ENCODE measurements at places on chromosomes 12 and 14.

DNA sequence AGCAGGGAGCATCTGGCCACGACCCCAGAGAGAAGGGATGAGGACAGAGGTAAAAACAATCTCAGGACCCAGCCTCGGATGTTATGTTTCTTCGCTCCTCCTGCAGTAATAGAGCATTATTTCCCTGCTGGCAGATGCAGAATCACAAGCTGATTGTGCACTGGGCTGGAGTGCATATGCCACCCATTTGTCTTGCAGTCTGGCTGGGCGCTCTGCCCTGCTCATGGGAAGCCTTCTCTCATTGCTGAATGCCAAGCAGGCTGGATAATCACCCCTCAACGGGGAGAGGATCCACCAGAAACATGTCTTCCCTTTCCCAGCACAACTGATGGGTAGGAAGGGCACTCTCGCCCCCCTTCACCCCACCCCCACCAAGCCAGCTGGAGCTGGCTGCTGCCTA, 8.5 kb upstream of the VASH1 start:
- no peak for DNase-seq

- DNase-seq, result no peak
Measured at GRCh38 chr12:89857652-89858274, 149.1 kb upstream of the ATP2B1 start.

- no peak for DNase-seq
Measured at GRCh38 chr12:6306599-6307220, 3.8 kb upstream of the PLEKHG6 start.

GRCh38 chr14:56774503-56774902, 35.8 kb downstream of the OTX2 start:
- DNase-seq, result no peak

DNA sequence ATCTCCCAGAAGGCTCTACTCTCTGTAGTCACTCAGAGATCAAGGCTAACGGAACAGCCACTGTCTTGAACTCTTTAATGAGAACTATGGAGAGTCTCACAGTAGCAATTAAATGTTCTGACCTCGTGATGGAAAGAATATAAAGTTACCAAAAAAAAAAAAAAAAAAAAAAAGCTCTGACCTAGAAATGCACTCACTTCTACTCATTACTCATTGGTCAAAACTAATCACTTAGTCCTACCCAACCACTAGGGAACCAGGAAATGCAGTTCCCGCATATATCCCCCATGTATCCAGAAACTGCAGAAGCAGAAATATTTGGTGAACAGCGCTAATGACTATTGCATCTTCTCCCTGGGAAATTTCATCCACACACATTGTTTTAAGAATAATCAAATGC, 29.5 kb upstream of the C12orf76 start:
- DNase-seq, result no peak

DNA sequence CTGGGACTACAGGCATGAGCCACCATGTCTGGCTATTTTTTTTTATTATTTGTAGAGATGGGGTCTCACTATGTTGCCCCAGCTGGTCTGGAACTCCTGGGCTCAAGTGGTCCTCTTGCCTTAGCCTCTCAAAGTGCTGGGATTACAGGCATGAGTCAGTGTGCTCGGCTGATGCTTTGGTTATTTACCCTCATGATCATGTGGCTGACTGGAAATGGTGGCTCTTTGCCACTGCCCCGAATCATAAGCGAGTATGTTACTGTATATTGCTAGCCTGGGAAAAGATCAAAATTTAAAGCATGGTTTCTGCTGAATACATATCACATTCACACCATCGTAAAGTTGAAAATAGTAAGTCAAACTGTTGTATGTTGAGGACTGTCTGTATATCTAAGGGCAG, 101.1 kb downstream of the RGS6 start:
- no peak for DNase-seq

DNA sequence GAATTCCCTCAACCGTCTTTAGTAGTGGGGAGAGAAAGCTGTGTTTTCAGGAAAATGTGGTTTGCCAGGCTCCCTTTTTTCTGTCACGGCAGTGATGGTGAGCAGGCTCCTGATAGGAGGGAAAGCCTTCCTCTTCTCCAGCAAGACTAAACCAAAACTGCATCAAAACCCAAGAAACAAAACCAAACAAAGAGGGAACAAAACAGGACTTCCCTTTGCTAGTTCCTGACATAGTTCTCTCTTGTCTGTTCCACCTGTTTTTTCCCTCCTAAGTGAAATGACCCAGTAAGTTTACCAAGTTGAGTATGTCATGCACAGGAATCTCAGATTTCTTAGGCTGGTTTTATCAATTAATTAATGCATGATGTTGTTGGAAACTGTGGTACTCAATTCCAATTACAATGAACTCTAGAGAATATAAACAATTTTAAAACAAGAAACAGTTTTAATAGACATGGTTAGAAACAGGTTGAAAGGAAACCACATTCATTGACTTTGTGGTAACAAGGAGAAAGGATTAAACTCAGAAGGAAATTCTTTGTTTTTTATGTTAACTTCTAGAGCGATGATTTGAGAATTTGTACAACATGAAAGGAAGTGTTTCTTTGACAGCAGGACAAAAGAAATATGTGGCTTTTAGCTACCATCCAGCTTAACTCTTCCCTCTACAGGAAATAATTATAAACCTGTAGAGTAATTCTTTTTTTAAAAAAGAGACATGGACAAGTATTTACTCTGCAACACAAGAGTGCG, 23.0 kb upstream of the CSRP2 start:
- no peak for DNase-seq

DNA sequence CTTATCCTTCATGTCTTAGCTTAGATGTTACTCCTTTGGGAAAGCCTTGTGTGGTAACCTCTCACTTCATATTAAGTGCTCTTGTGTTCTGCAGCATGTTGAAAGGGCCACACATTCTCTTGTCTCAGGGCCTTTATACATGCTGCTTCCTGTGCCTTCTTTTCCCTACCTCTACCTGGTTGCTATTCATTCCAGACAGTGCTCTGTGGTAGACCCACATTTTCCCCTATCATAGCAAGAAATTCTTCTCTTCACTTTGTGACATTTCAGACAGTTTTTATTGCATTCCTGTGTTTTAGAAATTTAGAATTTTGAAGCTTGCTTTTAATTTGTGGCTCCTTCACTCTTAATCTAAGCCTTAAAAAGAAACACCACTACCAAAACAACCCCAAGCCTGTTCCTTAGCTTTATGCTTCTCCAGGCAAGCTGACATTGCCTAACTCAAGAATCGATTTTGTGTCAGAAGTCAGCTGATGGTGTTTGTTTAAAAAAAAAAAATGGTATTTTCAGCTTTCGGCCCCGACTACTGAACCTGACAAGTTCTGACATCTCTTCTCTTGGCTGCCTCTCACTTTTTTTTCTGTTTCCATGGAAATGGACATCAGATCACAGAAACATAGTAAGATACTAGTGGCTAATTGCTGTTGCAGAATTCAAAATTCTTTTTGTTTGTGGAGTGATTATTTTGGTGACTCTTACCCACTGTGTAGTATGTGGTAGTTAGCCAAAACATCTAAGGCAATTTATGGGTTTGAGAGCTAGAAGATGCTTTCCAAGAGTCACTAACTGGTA, 156.3 kb downstream of the NUBPL start:
- DNase-seq, result no peak

DNA sequence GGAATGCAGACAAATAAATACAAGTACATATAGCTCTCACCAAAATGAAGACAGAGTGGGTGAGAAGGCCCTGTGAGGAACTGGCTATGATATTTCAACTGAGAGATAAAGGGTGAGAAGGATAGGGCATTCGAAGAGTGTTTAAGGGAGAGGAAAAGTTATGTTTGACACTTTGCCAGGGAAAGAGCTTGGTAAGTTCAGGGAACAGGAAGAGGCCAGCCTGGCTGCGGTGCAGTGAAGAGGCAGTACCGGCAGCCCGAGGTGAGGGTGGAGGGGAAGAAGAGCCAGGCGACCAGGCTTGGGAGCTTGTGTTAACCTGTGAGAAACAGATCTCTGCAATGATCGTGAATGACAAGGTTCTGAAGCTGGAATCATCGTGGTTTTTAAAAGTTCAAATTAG, 84.7 kb upstream of the RFX4 start:
- DNase-seq, result no peak

GRCh38 chr14:105171004-105171673, 2.6 kb upstream of the JAG2 start:
- DNase-seq, result no peak

GRCh38 chr14:23354990-23355389, 2.3 kb upstream of the SLC22A17 start:
- DNase-seq, result no peak

- DNase-seq, result no peak
Measured at GRCh38 chr14:79613625-79614024, 597.7 kb downstream of the DIO2 start.

GRCh38 chr14:59755409-59756135, 115.0 kb downstream of the RTN1 start:
- DNase-seq, result no peak

- no peak for DNase-seq
Measured at GRCh38 chr12:124906606-124907261, 7.7 kb downstream of the UBC start.

GRCh38 chr12:83471341-83471740, 784.6 kb downstream of the TMTC2 start:
- no peak for DNase-seq

DNA sequence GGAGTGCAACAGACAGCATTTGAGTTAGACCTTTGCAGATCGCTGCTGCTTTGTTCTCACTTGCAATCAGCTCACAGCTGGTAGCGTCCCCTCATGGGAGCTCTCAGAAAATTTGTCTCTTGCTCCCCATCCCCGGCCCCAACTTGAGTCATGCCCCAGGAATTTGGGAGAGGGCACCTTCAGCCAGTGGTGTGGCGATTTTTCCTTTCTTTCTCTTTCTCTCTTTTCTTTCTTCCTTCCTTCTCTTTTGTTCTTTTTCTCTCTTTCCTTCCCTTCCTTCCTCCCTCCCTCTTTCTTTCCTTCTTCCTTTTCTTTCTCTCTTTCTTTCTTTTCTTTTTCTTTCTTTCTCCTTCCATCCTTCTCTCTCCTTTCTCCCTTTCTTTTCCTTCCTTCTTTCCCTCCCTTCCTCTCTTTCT, 34.2 kb upstream of the MAP1LC3B2 start:
- DNase-seq, result no peak
